ENCODE measurements at places on chromosomes 11 and 22.
A peak's percentile ranks its signal among the peaks of the same experiment; 100 is the strongest.

DNA sequence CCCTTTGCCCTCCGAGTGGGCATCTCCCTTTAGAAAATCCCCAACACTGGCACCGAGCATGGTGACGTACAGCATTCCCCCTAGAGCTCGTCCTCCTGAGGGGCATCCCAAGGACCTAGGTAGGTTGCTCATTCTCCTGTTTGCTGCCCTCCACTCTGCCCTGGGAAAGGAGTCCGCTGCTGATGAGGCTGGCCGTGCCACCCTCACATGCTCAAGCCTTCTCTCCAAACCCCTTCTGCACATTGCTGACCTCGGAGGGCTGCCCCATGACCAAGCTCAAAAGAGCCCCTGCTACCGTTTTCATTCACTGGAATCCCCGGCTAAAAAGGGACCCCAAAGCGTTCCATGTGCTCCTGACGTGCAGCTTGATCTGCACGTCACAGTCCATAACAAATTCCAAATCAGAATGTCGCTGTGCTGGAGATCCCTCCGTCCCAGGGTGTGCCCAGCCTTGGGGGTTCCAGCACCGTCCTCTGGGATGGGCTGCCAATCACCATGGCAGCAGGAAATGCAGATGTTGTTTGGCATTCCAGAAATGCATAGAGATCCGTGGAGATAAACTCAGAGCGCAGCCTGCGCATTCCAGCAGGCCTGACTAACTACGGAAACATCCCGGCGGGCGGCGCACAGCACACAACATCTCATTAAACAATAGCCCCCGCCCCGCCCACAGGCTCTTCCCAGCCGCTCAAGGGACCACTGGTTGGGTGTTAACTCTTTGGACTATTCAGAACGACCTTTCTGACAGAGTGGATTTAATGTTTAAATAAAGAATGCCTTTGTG, 26.3 kb upstream of the GNB1L start:
- DNase-seq, result no peak

- DNase-seq, result peak; percentile 18
Observed at GRCh38 chr11:28108958-28109357, 770 bp downstream of the METTL15 start.

DNA sequence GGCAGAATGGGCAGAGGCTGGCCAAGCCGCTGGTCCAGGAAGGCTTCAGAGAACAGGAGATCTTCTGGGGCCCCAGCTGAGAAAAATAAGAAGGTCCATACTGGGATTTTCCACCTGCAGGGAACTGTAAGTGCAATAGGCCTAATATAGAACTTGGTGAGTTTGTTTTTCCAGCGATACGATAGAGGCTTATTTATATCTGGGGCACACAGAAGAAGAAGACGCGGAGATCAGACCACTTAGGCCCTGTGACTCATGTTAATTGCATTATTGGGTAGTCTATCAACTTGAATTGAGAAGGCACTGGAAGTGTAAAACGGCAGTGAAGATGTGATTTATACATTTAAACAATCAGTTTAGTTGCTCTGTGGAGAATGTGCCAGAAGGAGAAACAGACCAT, 7.7 kb upstream of the SRSF8 start:
- no peak for DNase-seq

DNA sequence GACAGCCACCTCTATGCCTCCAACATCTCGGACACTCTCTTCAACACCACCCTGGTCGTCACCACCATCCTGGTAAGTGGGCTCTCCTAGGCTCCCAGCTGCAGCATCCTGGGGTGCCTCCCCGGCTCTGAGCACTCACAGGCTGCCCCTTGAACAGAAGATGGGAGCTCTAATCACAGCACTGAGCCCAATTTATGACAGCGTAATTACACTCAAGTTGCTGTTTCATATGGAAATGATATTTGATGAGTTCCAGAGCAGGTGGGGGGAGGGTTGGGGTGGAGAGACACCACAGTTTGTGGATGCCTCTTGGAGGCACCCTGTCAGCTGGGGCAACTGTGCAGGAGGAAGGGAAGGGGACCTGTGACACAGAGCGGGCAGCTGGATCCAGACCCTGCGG, 125.3 kb upstream of the TBCEL start:
- DNase-seq, result no peak

- DNase-seq, result no peak
Observed at GRCh38 chr11:84430661-84431060, 1144.5 kb upstream of the CCDC90B start.

- no peak for DNase-seq
Observed at GRCh38 chr11:112564228-112564955, 303.7 kb upstream of the PLET1 start.

DNA sequence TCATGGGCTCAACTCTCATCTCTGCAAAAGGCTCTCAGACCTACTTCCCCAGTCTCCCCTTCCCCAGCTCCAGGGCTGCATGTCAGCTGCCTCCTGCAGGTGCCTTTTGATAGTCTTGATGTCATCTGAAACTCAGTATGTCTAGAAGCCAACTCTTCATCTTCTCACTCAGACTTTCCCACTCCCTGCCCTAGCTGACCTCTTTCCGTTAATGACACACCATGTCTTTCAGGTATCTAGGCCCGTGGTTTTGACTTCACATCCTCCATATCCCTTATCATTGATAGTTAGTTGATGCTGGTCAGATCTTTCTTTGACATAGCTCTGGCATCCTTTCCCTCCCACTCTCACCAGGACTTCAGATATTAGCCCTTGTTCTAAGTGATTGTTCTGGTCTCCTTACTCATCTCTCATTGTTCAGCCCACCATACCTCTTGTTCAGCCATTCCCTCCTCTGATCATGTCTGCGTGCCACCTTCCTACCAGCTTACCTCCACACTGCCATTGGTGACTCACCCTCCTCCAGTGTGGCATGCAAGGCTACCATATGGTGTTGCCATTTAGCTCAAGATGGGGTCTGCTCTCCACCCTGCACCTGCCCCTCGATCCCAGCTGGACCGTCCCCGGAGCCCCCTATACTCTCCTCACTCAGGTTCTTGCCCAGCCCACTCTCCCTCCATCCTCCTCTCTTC, 18.4 kb downstream of the TTC12 start:
- DNase-seq, result no peak

DNA sequence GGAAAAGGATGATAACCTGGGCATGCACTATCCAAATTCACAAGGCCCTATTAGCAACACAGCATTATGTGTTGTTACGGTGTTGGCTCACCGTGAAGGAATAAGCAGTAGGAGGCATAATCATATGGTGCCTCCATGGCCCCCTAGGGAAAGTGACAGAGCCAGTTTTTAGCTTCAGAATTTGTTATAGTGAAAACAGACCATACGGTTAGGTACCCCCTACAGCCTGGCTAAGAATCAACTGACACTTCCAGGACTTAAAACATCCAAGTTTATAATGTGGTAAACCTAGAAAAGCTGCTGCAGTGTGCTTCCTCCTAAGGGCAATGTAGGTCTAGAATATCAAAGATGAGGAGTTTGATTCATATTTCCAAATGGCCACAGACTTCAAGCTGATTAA, 30.4 kb downstream of the KIF18A start:
- no peak for DNase-seq

GRCh38 chr11:88631497-88631896, 294.0 kb upstream of the CTSC start:
- DNase-seq, result no peak

DNA sequence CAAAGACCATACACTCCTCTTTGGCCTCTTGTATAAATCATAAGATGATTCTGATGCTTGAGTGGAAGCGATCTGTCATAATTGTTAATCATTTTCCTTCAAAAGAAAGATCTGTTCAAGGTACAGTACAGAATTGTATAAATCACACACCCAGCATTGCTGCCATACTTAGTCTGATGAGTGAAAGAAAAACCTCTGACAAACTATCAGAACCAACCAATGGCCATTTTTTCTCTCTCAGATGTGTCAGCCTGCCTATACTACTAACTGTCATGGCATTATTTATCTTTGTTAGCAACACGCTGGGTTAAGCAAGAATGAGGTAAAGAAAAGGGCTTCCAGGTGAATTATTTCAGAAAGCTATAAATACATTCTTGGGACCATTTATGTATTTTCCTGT, 1112.7 kb upstream of the TENM4 start:
- DNase-seq, result no peak

DNA sequence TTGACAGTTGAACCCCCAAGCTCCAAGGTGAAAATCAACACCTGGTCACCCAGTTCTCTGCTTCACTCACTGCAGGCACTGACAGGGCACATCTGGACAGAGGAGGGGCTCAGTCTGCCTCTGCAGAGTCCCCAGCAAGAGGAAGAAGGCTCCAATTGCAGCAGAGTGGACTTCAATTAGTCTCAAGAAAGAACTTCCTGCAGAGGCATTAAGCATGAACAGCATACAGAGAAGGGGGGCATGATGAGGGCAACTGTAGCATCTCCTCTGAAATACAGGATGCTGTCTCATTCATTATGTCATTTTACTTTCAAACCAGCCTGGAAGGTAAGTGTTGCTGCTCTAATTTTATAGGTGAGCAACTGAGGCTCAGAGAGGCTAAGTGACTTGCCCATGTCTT, 11.1 kb downstream of the GDPD5 start:
- DNase-seq, result no peak

DNA sequence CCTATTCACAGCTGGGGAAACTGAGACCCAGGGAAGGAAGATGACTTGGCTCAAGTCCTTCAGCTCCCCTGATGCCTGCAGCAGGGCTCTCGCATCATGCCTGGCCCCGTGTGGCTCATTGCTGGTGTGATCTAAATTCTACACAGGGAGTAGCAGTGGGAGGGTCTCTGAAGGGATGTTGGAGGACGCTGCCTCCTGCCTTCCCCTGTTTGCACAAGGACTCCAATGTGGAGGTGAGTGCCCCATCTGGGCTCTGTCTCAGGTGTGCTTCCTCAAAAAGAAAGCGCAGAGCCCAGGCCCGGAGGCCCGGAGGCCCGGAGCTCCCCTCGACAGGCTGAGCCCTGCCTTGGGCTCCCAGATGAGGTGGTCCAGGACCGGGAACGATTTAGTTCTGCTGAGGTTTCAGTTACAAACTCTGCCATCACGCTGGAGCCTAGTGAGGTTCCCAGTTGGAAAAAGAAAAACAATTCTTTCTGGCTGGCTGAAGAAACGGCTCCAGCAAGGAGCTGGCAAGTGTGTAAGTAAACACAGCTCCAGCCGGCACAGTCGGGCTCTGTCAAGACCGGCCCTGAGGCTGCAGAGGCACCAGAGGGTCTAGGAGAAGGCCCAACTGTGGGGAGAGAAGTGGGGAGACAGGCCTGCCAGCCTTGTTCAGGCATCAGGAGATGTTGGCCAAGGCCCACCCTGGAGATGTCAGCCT, 49.8 kb downstream of the NAT10 start:
- DNase-seq, result no peak

DNA sequence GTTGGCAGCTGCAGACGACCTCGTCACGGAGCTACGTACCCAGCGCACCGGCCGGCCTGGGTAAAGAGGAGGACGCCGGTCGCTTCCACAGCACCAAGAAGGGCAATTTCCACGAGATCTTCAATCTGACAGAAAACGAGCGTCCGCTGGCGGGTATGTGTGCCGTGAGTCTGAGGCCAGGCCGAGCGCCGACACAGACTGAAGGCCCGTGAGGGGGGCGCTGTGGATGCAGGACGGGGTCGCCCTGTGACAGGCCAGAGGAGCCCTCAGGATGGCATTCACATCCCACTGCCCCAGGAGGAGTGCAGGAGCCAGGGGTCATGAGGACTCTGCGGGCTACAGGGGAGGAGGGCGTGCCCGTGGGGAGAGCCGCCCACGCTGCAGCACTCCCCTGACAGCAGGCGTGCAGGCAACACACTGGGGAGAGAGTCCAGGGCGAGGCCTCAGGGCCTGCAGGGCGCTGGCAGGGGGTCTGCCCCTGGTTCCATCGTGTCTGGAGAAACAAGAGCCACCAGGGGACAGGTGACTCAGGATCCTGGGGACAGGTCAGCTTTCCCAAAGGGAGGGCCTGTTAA, 53.6 kb downstream of the GRAMD4 start:
- no peak for DNase-seq

DNA sequence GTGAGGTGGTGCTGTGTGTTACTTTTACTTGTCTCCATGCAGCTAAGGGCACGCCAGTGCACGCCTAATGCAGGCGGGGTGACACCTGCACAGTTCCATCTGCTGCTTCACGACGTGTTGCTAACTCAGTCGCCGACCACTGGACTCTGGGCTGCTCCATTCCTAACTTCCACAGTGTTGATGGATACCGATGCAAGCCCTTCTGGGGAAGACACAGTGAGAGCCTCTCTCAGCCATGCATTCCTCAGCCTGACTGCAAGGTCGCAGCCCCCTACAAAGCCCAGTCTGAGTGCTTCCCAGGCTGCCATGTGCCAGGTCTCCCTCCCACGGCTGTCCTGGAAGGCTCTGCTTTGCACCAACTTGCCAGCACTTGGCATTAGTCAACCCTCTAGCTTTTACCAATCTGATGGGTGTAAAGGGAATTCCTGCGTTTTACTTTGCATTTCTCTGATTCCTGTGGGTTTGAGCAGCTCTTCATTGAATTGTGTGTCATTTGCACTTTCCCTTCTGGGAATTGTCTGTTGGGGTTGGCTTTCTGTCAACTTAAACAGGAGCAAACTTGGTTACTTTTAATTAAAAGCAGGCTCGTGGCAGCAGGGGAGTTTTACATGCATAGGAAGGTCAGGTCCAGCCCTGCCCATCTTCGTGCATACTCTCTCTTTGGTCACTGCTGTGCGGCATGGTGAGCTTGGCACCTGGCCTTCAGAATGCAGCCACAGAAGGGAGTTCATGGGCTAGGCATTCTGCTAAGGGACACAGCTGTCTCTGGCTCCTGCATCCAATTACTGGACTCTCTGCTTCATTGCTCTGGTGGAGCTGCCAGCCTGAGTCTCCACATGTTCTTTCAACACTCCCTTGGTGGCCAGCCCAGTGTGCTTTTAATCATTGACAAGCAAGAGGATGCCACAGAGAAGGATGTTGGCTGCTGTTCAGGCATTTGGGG, 34.6 kb upstream of the SHANK2 start:
- DNase-seq, result no peak

DNA sequence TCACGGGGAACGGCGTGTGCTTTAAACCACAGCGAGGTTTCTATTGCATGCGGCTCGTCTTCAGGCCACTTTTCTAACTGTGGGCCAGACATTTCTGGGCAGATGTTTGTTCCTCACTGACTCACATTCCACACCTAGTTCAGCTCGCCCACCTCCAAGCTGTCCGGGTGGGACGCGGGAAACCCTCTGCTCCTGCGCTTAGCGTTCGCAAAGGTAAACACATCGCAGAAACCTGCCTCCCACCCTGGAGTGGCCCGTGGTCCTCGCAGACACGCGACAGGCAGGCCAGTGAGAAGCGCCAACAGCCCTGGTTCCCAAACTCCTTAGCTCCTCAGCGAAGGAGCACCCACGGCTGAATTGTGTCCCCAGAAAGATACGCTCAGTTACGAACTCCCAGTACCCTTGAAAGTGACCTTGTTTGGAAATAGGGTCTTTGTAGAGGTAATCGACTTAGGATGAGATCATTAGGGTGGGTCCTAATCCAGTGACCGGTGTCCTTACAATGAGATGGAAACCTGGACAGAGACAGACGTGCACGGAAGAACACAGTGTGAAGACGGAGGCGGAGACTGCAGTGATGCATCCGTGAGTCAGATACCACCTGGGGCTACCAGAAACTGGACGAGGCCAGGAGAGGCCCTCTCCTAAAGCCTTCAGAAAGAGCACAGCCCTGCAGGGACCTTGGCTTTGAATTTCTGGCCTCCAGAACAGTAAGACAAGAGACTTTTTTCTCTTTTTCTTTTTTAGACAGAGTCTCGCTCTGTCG, 82.7 kb downstream of the CELSR1 start:
- no peak for DNase-seq
